ENCODE measurements at places on chromosomes 2 and 18.

DNA sequence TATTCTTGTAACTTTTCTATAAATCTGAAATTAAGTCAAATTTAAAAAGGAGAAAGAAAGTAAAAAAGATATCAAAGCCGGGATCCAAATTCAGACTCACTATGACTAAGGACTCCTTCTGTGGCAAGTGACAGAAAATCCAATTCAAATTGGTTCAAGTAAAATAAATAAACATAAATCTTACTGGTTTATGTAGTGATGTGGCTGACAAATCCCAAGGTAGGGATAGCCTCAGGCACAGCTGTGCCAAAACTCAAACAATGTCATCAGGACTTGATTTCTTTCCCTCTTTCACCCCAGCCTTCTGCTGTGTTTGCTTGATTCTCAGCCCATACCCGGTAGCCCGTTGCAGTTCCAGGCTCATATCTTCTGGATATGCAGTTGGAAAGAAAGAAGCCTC, 284.6 kb downstream of the SP3 start:
- no peak for DNase-seq

DNA sequence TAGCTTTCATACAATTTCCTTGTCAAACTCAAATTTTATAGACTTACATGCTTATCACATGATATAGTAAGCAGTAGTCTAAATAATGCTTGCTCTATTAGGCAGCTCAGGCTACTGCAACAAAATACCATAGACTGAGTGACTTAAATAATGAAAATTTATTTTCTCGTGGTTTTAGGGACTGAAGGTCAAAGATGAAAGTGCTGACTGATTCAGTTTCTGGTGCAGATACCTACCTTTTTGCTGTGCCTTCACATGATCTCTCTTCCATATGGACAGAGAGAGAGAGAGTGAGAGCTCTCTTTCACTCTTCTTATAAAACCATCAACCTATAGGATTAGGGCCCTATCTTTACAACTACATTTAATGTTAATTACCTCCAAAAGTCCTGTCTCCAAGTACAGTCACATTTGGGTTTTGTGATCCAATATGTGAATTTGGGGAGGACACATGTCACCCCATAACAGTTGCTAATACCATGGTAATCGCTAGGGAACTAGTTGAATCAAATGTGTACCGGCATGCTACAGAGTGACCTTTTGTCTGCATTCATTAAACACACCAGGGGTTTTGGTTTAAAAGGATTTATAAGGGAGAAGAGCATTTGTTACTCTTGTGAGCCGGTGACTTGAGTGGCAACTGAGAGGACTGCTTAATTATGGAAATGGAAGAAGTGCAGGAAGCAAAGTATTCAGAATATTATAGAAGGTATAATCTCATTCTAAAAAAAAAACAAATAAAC, 723.4 kb upstream of the LRRTM4 start:
- DNase-seq = no peak

- DNase-seq = no peak
These were observed 644.4 kb downstream of the GALR1 start for GRCh38 chr18:77894060-77894459.

- no peak for DNase-seq
These were observed 133.0 kb downstream of the PRPF40A start for GRCh38 chr2:152584301-152584700.

GRCh38 chr2:189109921-189110397, 69.6 kb downstream of the COL5A2 start:
- DNase-seq = no peak

DNA sequence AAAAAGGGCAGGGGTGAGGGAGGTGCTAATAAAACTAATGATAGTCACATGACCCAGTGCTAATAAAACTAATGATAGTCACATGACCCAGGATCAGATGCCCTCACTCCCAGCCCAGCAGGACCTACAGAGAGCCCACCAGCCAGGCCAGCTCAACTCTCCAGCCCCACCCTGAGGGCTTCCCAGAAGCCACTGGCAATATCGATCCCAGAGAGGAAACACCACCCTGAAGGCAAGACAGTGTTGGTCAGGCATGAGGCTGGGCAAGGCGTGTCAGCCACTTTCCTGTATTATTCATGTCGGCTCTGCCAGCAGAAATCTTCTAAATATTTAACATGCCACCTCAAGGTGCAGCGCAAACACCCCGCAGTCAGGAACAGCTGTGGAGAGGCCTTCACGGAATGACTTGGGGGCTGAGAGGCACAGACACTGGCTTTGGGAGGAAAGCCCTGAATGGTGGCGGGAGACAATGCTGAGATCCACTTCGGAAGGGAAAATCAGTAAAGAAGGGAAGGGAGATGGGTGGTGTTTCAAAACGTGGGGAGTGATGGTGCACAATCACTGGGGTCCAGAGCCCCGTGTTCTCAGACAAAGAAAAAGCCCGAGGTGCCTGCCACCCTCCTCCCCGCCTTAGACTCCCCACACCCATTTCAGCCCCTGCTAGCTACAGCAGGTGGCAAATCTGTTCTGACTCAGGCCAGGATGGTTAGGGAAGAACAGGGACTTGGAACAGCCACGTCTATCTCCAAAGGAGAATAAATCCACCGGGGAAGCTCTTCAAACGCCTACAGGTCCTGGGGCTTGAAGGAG, 1.4 kb downstream of the REEP1 start:
- no peak for DNase-seq

DNA sequence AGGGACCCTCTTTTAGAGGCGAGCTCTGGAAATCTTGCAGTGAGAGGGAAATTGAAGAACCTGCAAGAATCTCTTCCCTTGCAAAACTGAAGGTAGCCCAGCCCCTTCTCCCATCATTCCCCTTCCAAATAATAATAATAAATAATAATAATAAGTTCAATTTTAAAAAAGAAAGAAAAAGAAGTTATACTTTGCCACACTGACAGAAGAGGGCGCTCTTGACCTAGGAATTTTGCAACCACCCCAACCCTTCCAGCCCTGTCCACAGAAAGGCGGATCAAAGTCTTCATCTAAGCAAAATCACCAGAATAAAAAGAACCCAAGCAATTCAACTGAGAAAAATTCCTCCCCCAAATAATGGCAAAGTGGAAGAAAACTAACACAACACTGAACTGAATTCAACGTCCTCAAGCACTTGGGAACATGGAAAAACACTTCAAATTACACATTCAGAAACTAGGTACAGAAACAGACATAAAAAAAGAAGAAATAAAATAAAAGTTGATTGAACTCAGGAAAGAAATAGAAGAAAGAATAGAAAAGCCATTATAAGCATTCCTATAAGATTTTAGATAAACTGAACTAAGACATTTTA, 98.9 kb upstream of the GLS start:
- DNase-seq = peak; percentile 54

GRCh38 chr2:128602038-128602698, 283.5 kb upstream of the HS6ST1 start:
- no peak for DNase-seq

DNA sequence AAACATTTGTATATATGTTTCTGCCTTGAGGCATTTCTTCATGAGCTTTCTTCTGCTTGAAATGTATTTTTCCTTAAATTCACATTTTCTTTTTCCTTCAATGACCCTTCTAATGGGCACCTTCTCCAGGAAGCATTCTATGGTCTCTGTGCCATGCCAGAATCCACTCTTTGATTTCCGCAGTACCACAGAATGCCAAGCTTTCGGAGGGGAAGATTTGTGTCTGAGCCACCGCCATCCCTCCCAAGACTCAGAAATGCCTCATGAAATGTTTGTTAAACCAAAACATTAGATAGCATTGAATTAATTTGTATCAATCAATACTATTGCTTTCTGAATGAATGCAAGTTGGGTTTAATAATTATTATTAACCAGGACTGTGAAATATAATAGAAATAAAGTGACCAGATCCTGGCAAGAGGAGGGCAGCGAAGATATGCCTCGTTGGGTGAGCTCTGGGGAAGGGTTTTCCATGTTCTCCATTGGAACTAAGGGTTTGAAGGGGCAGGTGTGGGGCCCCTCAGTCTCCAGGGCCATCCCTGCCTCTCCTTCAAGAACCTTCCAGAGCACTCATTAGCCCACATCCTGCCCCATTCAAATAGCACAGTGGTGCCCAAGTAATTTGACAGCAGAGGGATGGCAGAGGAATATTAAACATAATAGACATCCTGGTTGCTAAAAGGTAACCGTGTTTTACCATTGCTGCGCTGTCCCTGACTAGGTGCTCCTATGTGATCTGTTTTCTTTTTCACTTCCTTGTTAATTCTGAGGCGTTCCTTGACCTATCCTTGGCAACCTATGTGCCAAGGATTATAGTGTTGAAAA, 189.6 kb downstream of the MYCN start:
- DNase-seq = no peak

GRCh38 chr2:226337941-226338600, 461.5 kb downstream of the IRS1 start:
- DNase-seq = no peak

- no peak for DNase-seq
These were observed 316.2 kb downstream of the EPHA4 start for GRCh38 chr2:221255862-221256261.

GRCh38 chr2:40090044-40090443, 311.0 kb upstream of the THUMPD2 start:
- no peak for DNase-seq

- DNase-seq = no peak
These were observed 336 bp upstream of the DDX1 start for GRCh38 chr2:15591373-15591691.

GRCh38 chr2:45014016-45014702, 4.9 kb upstream of the SIX2 start:
- no peak for DNase-seq

DNA sequence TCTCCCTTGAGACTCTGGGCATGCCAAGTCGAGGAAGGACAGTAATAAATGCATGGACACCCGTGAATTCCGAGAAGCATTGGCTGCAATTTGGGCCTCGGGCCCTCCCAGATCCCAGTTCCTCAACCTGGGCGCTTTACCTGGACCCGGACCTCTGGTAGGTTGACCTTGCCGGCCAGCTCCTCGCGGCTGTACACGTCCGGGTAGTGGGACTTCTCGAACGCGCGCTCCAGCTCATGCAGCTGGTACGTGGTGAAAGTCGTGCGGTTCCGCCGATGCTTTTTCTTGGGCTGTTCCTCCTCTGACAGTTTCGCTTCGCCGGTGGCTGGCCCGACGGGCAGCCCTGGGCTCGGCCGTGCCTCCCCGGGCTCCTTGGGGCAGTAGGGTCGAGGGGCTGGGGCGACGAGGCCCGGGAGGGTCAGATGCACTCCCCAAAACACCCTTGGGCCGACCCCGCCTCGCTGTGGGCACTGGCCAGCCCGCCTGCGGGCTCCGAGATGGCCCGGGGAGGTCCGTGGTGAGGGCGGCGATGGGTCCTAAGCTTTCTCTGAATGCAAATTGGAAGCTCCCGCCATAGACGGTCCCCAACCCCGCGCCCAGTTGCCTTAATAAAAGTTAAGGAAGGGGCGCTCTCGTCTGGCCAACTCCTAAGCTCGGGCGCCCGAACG, 899 bp downstream of the RAX start:
- DNase-seq = peak; percentile 14

GRCh38 chr2:147512206-147512605, 332.6 kb upstream of the ACVR2A start:
- DNase-seq = no peak

All from hepatic stellate cell (primary cell).